AG08396 (cell line): ENCODE measurements at places on chromosomes 2 and 18.

DNA sequence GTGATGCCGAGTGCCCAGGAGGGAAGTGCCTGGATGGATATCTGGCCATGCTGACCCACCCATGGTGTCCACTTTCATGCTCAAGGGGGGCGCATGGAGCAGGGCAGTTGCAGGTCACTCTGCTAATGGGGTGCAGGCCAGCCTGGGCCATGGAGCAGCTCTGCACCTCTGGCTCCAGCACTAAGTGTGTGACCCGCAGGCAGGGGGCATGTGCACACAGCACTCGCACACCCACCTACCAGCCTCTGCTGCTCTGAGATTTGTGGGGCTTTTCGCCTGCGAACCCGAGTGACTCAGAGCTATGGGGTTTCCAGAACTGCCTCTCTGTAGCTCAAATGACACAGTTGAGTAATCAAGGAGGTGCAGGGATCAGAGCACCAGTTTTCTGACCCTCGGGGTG is 66.2 kb downstream of the CYP26B1 start:
- no peak for DNase-seq

GRCh38 chr2:63555299-63555698 is 33.0 kb downstream of the WDPCP start:
- no peak for DNase-seq

- no peak for DNase-seq
Observed at GRCh38 chr2:136077107-136077506, 40.8 kb downstream of the CXCR4 start.

- peak; percentile 16 for DNase-seq
Observed at GRCh38 chr2:18889565-18890332, 300.4 kb upstream of the NT5C1B start.

- DNase-seq = peak; percentile 71
Observed at GRCh38 chr18:45839414-45840395, 14.2 kb downstream of the SIGLEC15 start.

DNA sequence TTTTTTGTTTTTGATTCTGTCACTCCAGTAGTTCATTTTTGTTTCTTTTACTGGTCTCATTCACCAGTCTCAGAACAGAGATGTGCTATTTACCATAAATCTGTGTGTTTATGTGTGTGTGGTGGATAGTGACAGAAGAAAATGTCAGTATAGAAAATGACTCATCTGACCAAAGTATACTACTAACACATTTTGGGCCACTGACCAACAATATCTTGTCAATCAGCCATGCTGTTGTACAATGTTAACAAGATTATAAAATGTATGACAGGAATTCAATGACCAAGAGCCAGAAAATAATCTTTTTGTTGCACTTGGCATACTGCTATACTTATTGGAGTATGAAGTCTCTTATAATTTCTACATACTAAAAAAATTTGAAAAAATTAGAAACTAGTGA is 1081.4 kb upstream of the NRXN1 start:
- DNase-seq = no peak

DNA sequence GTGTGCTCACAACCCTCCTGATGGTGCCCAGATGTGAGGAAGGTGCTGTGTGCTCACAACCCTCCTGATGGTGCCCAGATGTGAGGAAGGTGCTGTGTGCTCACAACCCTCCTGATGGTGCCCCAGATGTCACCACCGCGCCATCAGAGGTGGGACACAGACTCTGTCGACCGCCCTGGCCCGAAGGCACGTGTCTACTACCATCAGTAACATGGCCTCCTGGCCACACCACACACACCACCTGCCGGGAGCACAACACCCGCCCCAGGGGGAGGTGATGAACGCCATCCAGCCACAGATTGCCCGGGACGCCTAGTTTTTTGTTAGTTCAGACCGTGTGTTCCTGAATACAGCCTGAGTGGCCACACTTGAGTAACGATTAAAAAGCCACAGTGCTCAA is 24.5 kb downstream of the HDAC4 start:
- DNase-seq = no peak

DNA sequence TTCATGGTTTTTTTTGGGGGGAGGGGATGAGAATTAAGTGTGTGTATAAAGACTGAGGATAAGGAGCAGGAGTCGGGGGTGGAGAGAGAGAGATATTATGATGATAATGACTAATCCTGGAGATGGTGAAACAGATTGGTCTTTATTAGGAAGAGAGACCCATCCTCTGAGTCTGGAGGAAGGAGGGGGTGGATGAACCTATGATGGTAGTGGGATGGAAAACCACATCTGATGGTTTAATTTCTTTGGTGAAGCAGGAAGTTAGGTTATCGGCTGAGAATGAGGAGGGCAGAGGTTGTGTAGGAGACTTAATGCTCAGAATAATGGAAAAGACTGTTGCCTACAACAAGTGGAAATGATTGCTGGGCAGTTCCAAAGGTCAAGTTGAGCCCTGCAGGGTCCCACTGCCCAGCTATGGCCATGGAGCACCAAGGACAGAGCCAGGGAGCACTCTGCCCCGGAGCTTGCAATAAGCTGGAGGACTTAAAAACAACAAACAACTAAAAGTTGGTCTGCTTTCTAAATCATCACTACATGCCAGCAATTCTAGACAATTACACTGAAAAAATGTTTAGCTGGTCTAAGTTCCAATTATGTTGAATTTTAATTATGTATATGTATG is 7.9 kb downstream of the SLC16A14 start:
- DNase-seq = no peak
